Neural progenitor cell (in vitro differentiated cells): ENCODE measurements at places on chromosomes 5 and 9. TPM values are rescaled to one million over a fixed set of nuclear protein-coding genes. Genes with fewer than 3 reads are reported as not detected.
A peak's percentile ranks its signal among the peaks of the same experiment; 100 is the strongest.

IFNA14 gene
- not detected in 2 replicates for total RNA-seq

FGF1 gene
- total RNA-seq = not detected in 2 replicates

GRCh38 chr5:153439130-153439529 is 51.3 kb upstream of the GRIA1 start:
- DNase-seq = no peak

DNA sequence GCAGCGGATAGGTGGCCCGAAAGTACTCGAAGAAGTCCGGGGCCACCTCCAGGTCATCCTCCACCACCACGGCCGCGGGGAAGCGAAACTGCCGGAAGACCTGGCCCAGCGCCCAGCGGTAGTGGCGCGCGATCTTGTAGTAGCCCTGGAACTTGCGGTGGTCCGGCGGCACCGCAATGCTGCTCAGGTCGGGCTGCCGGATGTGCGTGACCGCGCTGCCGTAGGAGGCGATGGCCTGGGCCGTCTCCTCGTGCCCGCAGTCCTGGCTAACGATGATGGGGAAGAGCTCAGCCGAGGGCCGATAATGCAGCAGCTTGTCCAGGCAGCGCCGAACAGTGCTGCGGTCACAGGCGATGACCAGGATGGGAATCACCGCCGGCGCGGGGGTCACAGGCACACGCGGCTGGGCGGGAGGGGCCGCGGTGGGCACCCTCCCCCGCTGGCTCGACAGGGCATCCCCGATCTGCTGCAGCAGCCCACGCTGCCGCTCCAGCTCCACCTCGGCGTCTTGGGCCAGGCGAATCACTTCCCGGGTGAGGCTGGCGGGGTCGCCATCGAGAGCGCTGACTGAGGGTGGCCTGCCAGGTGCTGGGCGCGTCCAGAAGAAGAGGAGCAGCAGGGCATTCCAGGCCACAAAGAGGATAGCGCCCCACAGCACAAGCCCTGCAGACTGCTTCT is 10.2 kb downstream of the MGAT1 start:
- DNase-seq = no peak

DNA sequence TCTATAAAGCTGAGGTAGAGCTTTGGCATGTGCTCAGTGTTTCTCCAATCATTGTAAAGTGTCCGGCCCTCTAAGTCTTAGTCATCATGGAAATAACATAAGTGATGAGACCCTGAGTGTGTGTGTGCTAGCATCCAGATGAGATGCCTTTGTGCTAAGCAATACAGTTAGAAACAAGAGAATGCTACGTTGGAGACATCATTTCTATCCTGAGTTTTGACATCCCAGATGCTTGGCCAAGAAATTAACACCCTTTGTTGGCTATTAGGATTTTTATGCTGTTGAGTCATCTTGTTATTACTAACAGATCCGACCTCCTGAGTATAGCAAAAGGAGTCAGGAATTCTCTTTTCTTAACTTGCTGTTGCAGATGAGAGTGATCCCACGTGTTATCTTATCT is 508.0 kb downstream of the GADD45G start:
- DNase-seq = no peak

GRCh38 chr9:107118863-107119624 is 164.0 kb upstream of the RAD23B start:
- no peak for DNase-seq

DNA sequence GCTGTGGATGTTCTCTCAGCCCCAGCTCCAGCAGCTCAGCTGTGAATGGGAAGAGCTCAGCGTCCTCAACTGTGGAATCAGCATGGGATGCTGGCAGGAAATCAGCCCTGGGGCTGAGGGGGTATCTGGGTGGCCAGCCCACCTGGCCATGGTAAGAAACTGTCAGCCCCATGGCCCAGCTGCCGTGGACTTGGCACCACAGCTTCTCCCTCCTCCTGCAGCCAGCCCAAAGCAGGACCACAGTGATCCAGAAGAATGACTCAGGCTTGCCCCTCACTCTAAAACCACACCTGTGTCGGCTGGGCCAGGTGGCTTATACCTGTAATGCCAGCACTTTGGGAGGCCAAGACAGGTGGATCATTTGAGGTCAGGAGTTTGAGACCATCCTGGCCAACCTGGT is 48.0 kb downstream of the SAR1B start:
- no peak for DNase-seq

GRCh38 chr9:98529841-98530240 is 178.9 kb downstream of the GABBR2 start:
- DNase-seq = no peak

DNA sequence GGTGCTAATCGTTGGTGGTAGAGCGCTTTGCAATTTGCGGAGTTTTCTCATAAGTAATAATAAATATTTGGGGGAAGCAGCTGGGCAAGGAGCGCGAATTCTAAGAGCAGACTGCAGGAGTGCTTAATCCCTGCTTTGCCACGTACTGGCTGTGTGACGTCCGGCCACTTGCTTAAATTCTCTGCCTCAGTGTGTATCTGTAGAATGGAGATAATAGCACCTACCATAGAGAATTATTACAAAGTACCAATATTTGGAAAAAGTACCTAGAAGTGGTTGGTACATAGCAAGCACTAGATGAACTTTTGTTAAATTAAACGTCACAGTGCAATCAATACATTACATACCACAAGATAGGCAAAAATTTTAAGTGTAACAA is 598 bp upstream of the TMED7 start:
- no peak for DNase-seq

GRCh38 chr5:166845044-166845443 is 1446.4 kb upstream of the WWC1 start:
- DNase-seq = peak; percentile 61
